ENCODE measurements at places on chromosomes 6 and 20.

- H3K27me3 ChIP-seq, result no peaks in the 10 kb centered on the region
- H3K4me3 ChIP-seq, result no peak overlapping the region
- peak overlapping the region; percentile 87 for H3K27ac ChIP-seq
- peaks cover 13% of the 10 kb centered on the region for H3K36me3 ChIP-seq
- peak; percentile 47 for DNase-seq
These were observed 31.0 kb upstream of the PSMF1 start for GRCh38 chr20:1087311-1087905.

DNA sequence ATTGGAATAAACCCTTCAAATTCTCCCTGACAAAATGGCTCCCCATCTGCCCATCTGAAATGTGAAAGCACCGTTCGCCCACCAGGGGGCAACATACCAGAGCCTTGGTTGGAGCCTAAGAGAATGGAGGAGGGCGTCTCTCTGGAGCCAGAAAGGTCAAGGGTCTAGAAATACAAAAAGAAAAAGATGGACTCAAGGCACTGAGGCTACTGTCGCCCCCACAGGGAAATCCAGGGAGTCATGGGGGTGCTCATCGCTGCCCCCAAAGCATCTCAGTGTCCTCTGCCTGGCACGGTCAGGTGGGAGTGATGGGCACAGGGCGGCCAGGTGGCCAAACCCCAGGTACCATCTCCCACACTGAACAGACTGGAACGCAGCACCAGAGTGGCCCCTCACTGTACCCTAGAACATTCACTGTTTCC is 136.3 kb downstream of the ZMYND8 start:
- no peaks in the 10 kb centered on the region for H3K27me3 ChIP-seq
- no peaks in the 10 kb centered on the region for H3K4me1 ChIP-seq
- H3K27ac ChIP-seq, result no peak overlapping the region
- peak; percentile 64 for DNase-seq

DNA sequence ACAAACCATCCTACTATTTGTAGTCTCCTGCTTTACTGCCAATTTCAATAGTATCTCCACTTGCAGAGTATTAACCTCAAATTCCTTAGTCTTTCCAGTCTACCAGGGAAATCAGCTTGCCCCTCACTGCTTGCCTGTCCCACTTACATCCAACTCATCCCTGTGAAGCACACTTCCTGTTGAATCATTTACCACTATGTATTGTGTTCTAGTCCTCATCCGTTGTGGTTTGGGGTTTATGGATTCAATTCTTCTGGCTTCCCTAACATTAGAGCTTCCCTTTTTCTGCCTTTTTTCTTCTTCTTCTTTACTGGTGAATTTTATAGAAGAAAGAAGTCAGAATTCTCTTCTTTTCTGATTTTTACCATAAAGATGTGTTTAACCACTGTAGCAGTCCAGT is 5.1 kb upstream of the TXLNB start:
- no peak overlapping the region for H3K27ac ChIP-seq
- peaks cover 45% of the 10 kb centered on the region for H3K4me1 ChIP-seq
- no peaks in the 10 kb centered on the region for H3K27me3 ChIP-seq
- no peaks in the 10 kb centered on the region for H3K36me3 ChIP-seq
- no peak overlapping the region for H3K4me3 ChIP-seq

- H3K27me3 ChIP-seq, result peaks cover 37% of the 10 kb centered on the region
- H3K36me3 ChIP-seq, result no peaks in the 10 kb centered on the region
- H3K27ac ChIP-seq, result no peak overlapping the region
These were observed 45.3 kb downstream of the DACT2 start for GRCh38 chr6:168274037-168274952.

GRCh38 chr6:84466511-84466910 is 239.1 kb upstream of the CEP162 start:
- no peaks in the 10 kb centered on the region for H3K36me3 ChIP-seq
- H3K27ac ChIP-seq, result no peak overlapping the region
- DNase-seq, result no peak
- H3K4me1 ChIP-seq, result no peaks in the 10 kb centered on the region
- H3K27me3 ChIP-seq, result no peaks in the 10 kb centered on the region

- no peak overlapping the region for H3K4me3 ChIP-seq
- no peak overlapping the region for H3K27ac ChIP-seq
- no peaks in the 10 kb centered on the region for H3K4me1 ChIP-seq
- no peak for DNase-seq
- peaks cover 59% of the 10 kb centered on the region for H3K27me3 ChIP-seq
These were observed 14.2 kb downstream of the TFAP2B start for GRCh38 chr6:50832912-50833311.

DNA sequence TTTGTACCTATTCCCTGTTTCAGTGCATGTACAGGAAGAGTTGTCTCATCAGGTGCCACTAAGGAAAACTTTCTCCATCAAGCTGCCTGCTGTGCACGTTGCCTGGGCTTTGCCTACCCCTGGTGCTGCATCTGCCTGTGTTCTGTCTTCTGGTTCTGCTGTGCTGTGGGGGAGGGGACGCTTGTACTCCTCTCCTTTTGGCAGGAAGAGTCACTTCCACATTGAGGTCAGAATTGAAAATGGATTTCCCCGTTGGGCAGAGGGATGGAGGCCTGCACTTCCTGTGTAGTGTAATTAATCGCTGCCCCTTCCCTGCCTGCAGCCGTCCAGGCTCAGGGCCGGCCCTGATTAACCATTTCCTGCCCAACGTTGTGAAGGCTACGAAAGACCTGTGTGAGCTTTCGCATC is 153.3 kb downstream of the SCML4 start:
- DNase-seq, result peak; percentile 35
- H3K4me3 ChIP-seq, result no peak overlapping the region
- peaks cover 13% of the 10 kb centered on the region for H3K4me1 ChIP-seq
- H3K27me3 ChIP-seq, result no peaks in the 10 kb centered on the region
- no peak overlapping the region for H3K27ac ChIP-seq

GRCh38 chr6:15531973-15532372 is 130.9 kb downstream of the DTNBP1 start:
- H3K36me3 ChIP-seq, result peaks cover 32% of the 10 kb centered on the region
- DNase-seq, result no peak
- no peak overlapping the region for H3K4me3 ChIP-seq
- H3K27me3 ChIP-seq, result no peaks in the 10 kb centered on the region

DNA sequence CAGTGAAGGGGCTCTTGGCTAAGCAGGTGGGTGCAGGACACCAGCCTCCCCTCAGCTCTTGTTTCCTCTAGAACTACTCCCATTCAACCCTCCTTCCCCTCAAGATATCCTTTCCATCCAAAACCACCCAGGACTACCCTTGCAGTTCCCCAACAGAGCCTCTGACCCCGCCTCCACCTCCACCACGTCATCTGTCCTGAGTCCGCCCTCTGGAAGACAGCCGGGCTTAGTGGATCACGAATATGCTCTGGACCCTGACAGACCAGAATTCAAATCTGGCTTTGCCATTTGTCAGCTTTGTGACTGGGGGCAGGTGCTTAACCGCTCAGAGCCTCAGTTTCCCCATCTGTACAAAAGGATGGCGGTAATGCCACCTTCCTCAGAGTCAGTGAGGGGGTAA is 31.4 kb downstream of the TFEB start:
- H3K4me1 ChIP-seq, result peaks cover 29% of the 10 kb centered on the region
- H3K27me3 ChIP-seq, result no peaks in the 10 kb centered on the region
- H3K36me3 ChIP-seq, result no peaks in the 10 kb centered on the region
- no peak overlapping the region for H3K4me3 ChIP-seq
- no peak for DNase-seq
- H3K27ac ChIP-seq, result no peak overlapping the region

DNA sequence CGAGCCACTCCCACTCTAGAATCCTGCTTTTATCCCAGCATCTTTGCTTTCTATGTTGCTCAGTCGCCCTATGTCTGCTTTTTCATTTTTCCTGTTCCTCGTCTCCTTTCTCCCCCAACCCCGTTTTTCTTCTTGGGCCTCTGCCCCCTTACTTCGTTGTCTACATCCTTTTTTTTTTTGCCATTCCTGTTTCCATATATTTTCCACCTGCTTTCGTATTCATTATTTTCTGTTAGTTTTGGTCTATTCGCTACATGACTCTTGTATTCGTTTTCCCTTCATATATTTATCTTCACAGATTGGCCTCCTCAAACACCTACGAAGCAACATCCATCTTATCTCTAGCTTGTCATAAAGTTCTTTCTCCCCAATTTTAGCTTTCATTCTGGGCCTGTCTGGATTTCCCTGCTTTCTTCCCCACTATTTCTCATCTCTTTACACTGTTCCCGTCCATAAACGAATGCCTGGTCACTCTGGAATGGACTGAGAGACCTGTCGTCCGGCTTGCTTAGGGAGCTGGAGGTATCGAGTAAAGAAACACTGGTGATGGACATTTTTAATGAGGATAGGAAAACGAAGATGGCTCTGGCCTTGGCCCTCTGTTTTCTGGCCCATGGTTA is 915 bp downstream of the PRRC2A start:
- H3K4me1 ChIP-seq, result peaks cover 46% of the 10 kb centered on the region
- peak overlapping the region; percentile 97 for H3K27ac ChIP-seq
- H3K4me3 ChIP-seq, result peak overlapping the region; percentile 83
- no peak for DNase-seq

- no peak for DNase-seq
- H3K27ac ChIP-seq, result no peak overlapping the region
- H3K36me3 ChIP-seq, result no peaks in the 10 kb centered on the region
- no peaks in the 10 kb centered on the region for H3K4me1 ChIP-seq
- H3K27me3 ChIP-seq, result peaks cover 8% of the 10 kb centered on the region
- H3K4me3 ChIP-seq, result no peak overlapping the region
These were observed 116.7 kb upstream of the FRMD1 start for GRCh38 chr6:168195712-168196111.

- DNase-seq, result no peak
- no peak overlapping the region for H3K27ac ChIP-seq
- no peaks in the 10 kb centered on the region for H3K4me1 ChIP-seq
- H3K27me3 ChIP-seq, result peaks cover 10% of the 10 kb centered on the region
- no peak overlapping the region for H3K4me3 ChIP-seq
These were observed 25.1 kb upstream of the MAFB start for GRCh38 chr20:40714109-40714508.

DNA sequence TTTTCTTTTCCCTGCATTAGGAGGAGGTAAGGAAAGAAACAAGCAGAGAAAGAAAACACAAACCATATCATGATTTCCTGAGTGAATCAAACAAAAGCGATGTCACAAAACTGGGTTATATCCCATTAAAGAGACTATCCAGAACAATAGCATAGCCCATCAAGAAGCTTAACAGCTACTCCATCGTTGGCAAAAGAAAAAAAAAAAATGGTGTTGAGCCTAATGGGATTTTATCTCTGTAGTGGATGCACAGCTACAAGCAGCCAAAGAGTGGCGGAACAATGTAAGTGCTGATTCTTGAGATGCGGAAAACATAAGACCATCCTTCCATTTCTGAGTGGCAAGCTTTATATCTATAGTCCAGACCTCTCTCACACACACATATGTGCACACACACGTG is 106.2 kb upstream of the NRSN1 start:
- no peaks in the 10 kb centered on the region for H3K36me3 ChIP-seq
- no peak overlapping the region for H3K4me3 ChIP-seq
- DNase-seq, result no peak
- peaks cover 3% of the 10 kb centered on the region for H3K27me3 ChIP-seq

DNA sequence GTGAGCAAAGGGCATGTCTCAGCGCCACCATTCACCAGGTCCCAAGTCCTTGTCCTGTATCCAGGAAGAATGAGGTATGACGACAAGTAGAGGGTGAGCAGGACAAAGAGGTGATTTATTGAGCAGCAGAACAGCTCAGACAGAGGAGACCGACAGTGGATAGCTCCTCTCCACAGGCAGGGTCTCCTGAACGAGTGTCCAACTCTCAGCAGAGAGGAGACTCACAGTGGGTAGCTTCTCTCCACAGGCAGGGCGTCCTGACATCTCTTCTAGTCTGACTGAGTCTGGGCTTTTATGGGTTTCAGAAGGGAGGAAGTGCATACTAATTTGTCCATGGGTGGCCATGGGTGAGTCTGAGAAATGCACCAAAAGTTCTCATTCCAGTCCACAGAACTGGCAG is 204.7 kb downstream of the ANKRD60 start:
- DNase-seq, result no peak
- H3K27ac ChIP-seq, result no peak overlapping the region
- H3K36me3 ChIP-seq, result no peaks in the 10 kb centered on the region
- peaks cover 8% of the 10 kb centered on the region for H3K27me3 ChIP-seq
- H3K4me3 ChIP-seq, result no peak overlapping the region

Data from activated naive CD4-positive, alpha-beta T cell treated with anti-CD3 and anti-CD28 coated beads for 36 hours (primary cell).